ENCODE measurements at places on chromosomes 7 and 10.
A peak's percentile ranks its signal among the peaks of the same experiment; 100 is the strongest.

DNA sequence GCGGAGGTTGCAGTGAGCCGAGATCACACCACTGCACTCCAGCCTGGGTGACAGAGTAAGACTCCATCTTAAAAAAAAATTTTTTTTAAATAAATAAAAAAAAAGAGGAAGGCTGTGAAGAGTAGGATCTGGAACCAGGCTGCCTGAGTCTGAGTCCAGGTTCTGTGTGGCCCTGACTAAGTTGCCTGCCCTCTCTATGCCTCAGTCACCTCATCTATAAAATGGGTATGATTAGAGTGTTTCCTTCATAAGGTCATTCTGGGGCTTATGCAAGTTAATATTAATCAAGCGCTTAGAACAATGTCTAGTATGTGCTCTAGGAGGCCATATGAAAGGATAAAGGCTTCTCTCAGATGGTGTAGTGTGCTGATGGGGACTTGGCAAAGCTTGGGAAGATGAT, 12.3 kb downstream of the COL26A1 start:
- DNase-seq, result no peak

GRCh38 chr10:124259139-124259825, 159.4 kb downstream of the OAT start:
- peak; percentile 83 for DNase-seq

GRCh38 chr10:125206623-125207022, 46.3 kb upstream of the CTBP2 start:
- DNase-seq, result no peak

GRCh38 chr7:108468246-108468645, 12.0 kb upstream of the NRCAM start:
- no peak for DNase-seq

DNA sequence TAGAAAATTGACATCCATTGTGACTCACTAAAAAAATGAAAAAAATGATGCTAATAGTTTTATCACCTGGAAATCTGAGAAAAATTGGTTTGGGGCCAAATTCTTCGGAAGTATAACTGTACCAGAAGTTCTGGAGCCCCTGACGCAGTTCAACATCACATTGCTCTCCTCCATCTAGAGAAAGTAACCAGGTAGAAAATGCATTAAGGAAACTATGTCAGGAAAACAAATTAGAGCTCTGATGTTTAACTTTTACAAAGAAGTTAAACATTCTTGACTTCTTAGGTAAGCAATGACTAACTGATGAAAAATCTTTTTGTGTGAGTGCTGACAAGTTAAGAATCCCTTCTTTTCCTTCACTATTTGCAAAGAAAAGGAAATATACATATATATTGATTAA, 61.1 kb upstream of the TMEM196 start:
- no peak for DNase-seq

Data from mesenteric fat pad (tissue), 1 donor.